ENCODE measurements at places on chromosomes 13 and 19.

GRCh38 chr13:100644371-100644770, 30.2 kb downstream of the TMTC4 start:
- DNase-seq: no peak

DNA sequence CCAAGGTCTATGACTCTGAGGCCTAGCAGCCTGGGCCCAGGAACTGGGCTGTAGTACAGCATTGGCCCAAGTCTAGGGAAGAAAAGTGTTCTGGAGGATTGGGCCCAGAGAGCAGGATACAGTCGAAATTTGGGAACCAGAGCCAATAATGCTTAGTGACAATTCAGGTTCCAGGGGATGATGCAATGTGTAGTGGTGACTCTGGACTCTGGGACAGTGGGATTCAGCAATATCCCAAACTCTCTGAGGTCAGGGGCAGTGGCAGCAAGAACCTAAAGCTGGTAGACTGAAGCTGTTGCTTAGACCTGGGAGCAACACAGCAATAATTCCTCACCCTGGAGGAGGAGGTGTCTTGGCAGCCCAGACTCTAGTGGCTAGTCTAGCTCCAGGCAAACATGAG, 545.5 kb upstream of the ARGLU1 start:
- DNase-seq: no peak

DNA sequence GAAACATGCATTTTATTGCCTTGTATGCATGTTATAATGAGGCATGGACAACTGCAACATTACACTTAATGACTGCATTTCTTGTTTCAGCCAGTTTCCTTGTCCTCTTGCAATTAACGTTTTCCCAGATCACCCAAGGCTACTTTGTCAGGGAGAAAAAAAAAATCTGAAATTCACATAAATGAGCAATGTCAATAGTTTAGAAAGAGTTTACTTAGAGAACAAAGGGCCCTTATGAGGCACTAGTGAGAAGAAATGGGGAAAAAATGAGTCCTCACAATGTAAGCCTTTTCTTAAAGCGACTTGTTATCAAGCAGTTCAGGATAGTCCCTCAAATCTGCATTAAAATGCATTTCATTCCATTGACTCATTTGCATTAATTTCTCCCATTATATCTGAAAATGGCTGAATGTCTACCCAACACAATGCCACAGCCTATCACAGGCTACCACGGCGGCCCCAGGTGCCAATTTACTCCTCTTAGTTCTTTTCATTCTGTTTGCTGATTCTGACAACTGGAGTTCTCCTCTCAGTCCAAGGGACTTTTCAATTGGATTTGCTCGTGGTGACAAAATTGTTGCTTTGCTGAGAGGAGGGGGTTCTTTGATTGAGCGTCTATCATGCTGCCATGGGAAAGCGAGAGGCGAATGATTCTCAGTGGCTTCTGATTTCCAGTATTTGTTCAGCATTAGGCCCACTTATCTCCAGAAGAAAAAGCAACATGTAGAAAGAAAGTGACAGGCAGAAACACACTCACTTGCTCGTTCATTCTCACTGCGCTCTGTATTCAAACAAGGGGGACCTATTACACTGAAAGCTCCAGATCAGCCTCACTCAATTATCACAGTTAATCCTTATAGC, 107.1 kb downstream of the DACH1 start:
- no peak for DNase-seq

DNA sequence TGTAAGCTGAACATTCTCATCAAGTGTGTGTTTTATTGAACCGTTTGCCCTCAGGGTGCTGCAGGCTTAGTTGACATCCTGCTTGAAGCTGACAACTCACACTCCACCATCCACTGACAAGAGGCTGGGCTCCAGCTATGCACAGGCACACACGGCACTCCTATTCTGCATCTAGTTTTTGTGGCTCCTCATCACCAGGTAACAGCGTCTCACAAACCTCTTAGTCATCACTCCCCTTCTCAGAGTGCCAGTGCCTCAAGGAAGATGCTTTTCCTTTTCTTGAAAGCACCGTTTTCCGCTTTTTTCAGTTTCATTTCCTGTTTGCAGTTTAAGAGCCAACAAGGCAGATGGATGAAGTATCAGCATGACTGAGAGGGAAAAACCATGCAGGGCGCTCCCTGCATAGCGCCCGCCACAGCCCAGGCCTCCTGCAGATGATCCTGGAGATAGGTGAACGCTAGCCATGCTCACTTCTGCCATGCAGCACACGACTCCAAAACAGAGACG, 491.2 kb downstream of the COG6 start:
- DNase-seq: peak; percentile 22

DNA sequence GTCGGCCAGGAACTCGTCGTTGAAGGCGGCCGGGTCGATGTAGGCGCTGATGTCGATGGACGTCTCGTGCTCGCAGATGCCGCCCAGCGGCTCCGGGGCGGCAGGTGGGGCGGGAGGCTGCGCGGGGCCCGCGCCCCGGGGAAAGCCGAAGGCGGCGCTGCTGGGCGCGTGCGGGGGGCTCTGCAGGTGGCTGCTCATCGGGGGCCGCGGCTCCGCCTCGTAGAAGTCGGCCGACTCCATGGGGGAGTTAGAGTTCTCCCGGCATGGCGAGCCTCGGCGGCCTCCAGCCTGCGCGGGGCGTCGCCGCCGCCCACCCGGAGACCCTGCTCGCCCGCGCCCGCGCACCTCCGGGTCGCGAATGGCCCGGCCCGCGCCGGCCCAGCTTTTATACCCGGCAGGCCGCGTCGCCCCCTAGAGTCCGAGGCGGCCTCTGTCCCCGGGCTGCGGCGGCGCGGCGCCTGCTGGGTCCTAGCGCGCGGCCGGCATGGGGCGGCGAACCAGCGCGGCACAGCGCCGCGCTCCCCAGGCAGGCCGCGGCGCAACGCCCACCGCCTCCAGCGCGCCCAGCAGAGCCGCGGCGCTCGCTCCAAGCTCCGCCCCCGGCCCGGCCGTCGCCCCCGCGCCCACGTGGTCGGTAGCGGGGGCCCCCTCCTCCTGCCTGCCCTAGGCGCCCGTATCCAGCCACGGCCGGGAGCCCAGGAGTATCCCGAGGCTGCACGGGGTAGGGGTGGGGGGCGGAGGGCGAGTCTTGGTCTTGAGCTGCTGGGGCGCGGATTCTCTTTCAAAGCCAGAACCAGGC, at the start of gene CEBPA:
CEBPA (minus strand) TSS at position 360 of the 799 bp plus-strand sequence; CDS start at position 240, 120 bp downstream.
- peak; percentile 62 for DNase-seq

- no peak for DNase-seq
These were observed 36.6 kb downstream of the CEBPG start for GRCh38 chr19:33409906-33410685.

DNA sequence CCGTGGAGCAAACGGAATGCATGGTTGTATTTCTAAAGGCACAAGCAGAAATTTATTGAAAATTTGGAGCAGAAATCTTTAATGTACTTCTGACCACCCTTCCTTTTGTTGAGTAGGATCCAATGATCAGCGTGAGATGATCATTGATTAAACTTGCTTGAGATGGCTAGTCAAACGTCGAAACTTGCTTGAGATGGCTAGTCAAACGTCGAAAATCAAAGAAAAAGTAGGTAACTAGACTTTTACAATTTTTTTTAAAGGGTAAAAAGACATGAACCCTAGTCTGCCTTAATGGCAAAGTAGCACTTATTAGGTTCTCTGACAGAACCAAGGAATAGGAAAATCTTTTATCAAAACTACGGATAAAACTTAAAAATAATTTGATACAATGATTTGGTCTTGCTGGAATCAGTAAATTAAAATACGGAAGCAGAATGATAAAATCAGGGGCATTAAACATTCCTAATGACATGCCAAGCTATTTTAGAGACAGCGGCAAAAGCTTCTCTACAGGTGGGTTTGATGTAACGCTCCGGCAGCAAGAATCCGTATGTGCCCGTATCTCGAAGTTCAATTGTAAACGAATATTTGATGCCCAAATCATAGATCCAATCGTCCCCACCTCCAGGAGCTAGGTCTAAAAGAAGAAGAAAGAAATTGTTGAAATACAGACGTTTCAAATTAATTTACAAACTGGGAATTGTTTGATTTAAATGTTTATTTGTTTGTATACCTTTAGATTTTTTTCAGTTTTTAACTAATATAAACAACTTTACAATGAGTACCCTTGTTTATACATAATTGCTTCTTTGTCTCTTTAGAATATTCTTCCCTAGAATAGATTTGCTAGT, 841 bp upstream of the ZC3H13 start:
- DNase-seq: no peak

DNA sequence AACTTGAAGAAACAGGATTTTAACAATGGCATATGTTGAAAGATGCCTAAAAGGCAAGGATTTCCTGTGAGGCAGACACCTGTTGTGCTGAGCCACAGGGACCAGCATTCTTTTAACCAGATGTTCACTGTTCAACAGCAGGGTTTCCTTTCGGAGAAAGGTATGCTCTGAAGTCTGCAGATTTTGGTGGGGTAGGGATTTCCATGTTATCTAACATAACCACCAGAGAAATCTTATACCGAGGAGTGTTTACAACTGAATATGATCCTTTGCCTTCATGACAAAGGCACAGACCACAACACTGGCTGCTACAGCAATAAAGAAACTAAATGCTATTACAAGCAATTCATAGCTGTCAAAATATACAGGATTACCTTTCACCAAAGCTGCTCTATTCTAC, 48.1 kb downstream of the MPHOSPH8 start:
- no peak for DNase-seq

DNA sequence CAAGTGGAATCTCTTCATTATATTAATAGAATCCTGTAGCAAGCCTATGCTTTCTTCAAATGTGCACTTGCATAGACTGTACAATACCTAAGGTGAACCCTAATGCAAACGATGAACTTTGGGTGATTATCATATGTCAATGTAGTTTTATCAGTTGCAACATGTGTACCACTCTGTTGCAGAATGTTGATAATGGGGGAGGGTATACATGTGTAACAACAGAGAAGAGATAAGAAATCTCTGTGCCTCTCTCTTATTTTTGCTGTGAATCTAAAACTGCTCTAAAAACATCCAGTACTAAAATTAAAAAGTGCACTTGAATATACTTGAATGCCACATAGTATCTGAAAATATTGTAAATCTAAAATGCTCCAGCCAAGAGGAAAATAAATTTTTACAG, 820.8 kb upstream of the MIR17HG start:
- DNase-seq: no peak

DNA sequence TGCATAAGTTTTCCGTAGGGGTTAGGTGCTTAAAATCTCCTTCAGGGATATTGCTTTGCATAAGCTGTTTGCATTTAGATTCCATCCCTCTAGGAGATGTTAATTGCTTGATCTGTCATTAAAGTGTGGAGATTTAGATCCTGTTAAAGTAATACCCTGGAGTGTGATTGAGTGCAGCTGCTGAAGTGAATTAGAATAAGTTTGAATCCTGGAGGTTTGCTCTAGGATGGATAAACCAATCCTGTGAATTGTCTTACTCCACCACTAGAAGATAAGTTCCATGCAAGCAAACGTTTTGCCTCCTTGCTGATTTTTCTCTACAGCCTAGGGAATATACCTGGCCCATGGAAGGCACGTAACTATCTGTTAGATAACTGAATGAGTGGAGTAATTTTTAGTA, 1487.2 kb upstream of the PRR20A start:
- no peak for DNase-seq

- DNase-seq: no peak
These were observed 72.4 kb downstream of the NHLRC3 start for GRCh38 chr13:39110518-39111097.

DNA sequence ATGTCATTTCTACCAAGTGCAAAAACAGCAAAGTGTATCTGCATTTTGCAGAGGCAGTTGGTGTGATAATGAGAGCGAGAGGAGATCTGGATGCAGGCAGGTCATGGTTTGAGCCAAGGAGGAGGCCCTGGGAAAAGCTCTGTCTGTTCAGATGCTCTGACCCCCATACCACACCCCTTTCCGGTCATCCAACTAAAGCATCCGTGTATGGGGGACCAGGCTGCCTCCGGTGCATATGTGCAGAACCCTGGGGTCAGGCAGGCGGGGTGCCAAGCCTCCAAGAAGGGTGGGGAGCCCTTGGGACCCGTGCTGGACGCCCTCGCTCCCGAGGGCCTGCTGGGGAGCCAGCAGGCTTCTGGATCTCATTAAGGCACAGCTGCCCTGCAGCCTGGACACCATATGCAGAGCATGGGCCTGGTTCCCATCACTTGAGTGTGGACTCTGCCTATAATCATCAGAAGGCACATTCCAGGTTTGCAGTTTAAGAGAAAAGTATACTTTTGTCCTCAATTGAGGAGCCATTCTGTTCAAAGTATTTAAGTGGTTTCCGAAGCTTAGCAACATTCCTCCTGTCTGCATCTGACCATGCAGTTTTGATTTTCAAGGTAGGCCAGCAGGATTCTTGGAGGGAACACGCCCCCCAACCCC, 56.1 kb downstream of the ALOX5AP start:
- DNase-seq: no peak

DNA sequence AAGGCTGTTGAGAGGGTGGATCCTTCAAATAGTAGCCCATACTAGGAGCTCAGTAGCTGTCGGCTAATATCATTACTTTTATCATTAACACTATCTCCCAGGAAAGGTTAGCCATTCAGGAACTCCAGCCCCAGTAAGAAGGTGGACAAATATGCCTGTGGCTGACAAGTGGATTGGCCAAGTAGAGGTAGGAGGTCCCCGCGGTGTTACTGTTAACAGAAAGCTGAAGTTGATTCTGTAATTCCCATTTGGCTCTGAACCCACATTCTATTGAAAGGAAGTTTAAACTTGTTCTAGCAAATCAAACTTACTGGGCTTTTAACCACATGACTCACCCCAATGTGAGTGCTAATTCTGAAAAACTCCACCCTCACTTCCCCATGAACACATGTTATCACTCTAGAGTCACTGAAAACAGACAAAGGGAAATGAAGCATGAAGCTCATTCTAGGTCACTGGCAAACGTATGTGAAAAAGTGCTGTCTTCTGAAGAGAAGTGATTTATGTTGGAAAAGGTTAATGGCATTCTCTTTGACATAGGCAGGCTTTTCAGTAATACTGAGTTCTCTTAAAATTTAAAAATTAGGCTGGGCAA, 273.5 kb downstream of the FGF14 start:
- DNase-seq: no peak

DNA sequence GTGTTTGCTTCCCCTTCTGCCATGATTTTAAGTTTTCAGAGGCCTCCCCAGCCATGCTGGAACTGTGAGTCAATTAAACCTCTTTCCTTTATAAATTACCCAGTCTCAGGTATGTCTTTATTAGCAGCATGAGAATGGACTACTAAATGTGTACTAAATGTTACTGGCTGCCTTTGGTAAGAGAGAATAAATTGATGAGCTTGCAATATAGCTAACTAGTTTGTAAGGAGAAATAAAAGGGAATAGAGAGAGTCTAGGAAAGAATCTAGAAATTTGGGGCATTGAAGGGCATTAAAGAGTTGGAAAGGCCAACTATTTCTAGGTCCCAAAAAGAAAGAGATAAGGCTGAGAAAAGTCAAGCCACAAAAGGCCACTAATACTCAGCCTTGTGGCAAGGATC, 5.5 kb upstream of the SOHLH2 start:
- DNase-seq: no peak

- DNase-seq: no peak
These were observed 826 bp upstream of the BSG start for GRCh38 chr19:571566-571974.

DNA sequence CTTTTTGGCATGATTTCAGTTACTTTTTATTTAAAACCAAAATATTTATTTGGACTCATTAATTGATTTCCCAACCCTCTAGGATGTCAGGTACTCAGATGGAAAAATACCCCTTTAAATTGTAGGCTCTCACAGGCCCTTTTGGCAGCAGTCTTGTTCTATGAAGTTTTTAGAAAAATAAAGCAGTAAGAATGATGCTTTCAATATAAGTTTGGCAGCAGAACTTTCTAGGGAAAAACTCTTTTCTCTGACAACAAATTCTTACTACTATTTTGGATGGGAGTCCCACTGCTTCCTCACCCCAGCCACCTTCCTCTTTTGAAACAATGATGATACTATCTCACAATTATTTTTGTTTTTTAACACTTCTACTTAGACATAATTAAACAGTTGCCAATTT, 581.6 kb upstream of the SGCG start:
- DNase-seq: no peak

Data from activated naive CD4-positive, alpha-beta T cell treated with anti-CD3 and anti-CD28 coated beads, Interleukin-2, amount 50 U/mL, for 16 hours (primary cell).